ENCODE measurements at places on chromosomes 5 and 9.

- no peak for DNase-seq
Measured at GRCh38 chr5:108562205-108562454, 180.2 kb upstream of the FBXL17 start.

DNA sequence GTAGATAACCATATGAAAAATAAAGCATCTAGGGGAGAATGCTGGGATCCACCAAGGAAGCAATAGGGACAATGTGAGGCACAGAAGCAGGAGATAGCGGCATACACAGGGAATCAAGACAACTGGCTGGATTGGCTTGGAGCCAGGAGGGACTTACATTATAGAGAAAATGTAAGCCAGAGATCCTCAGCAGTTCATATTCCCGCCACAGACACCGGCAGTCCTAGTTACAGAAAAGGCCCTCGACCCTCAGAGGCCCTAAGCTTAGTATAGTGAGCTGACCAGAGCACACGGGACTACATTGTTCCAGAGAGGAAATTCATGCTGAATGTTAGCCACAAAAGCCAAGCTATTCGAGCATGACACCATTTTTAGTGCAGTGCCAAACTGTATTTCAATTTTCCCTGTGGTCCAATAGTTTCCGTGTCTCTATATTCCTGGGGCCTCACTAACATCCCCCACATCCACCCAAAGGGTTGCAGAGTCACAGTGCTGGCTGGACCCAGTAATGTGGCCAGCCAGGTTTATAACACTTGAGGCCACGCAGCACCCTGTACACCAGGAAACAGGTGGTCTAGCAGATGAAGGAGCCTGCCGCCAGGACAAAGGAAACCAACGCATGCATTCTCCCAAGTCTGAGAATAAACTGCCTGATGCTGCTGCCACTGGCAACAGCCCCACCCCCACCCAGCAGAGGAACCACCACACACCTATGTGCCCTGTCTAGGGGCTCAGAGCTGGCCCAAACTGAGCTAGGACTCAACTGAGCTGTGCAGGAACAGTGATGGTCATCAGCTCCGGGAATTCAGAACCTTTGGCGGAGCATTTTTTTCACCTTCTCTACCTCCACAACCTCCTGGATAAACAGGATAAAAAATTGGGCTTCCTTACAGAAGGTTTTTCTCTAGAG lies 693.2 kb upstream of the CHD1 start:
- no peak for DNase-seq

- peak; percentile 39 for DNase-seq
Measured at GRCh38 chr5:152246401-152246800, 158.7 kb downstream of the NMUR2 start.

GRCh38 chr9:75083188-75083970 lies 4.6 kb downstream of the NMRK1 start:
- DNase-seq = peak; percentile 11

- no peak for DNase-seq
Measured at GRCh38 chr5:65708145-65708544, 13.8 kb downstream of the SGTB start.

Measured in urothelium cell line (cell line).